ENCODE measurements at places on chromosomes 5 and 9. TPM values are rescaled to one million over a fixed set of nuclear protein-coding genes. Genes with fewer than 3 reads are reported as not detected.

The ZBTB34 gene
- 12.9 TPM for total RNA-seq

The GRIA1 gene
- not detected for total RNA-seq

The ANKRD33B gene
- total RNA-seq = 6.0 TPM

The CDX1 gene
- not detected for total RNA-seq

The C9 gene
- total RNA-seq = 0.13 TPM

The EEIG1 gene
- total RNA-seq = 8.2 TPM

The CLIC3 gene
- total RNA-seq = 0.27 TPM

The CDKN2B-AS1 gene
- 1.4 TPM for total RNA-seq

The LCN15 gene
- total RNA-seq = not detected

The AGXT2 gene
- total RNA-seq = not detected

The PCDHB11 gene
- total RNA-seq = 0.27 TPM

The SLC6A18 gene
- total RNA-seq = not detected
